NCI-H1417 treated with DMSO at 0.1 percent for 48 hours (cell line): ENCODE measurements at places on chromosomes 7 and 10.

GRCh38 chr10:43137717-43138020 lies 576 bp upstream of the CSGALNACT2 start:
- no peak for DNase-seq

DNA sequence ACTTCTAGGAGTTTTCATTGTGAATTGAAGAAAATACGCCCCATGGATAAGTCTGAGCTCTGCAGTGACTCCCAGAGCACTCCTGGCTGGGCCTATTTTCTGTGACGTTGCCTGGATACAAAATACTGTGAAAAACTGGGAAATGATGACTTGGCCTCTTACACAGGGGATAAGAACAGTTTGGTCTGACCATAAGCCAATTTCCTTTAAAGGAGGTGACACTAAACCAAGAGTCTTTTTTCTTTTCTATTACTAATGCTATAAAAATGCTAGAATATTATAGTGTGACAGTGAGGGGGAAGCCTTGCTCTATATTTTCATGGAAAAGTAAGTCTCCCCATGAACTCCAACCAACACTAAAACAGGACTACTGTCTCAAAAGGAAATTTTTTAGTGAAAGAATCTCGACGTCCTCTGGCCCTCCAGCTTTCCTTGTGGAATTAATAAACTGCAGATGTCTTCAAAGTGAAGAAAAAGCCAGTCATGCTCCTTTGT lies 45.5 kb downstream of the MYOF start:
- no peak for DNase-seq

- no peak for DNase-seq
These were observed 266.9 kb downstream of the TNS3 start for GRCh38 chr7:47314728-47315607.

DNA sequence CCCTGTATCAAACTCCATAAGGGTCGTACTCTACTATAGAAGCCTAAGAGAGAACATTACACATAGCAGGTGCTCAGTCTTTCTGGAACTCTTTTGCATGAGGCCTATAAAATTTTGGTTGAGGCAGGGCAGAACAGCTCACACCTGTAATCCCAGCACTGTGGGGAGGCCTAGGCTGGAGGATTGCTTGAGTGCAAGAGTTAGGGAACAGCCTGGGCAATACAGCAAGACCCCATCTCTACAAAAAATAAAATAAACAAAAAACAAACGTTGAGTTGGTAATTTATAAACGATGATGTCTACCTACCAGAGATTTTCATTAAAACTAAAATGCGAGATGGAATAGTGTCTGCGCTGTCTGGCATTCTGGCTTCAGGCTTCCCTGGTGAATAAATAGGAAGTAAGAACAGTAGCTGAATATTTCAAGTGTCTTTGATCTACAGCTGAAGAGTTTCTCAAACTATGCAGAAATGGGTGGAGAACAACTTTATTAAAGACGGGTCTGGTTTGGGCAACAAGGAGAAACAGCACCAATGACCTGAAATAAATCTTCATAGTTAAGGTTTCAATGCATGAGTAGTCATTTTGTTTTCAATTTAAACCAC lies 774 bp downstream of the PON2 start:
- DNase-seq: no peak

GRCh38 chr10:71735709-71736569 lies 16.4 kb upstream of the C10orf105 start:
- no peak for DNase-seq

- no peak for DNase-seq
These were observed 434.3 kb downstream of the MDFIC start for GRCh38 chr7:115356139-115356746.

DNA sequence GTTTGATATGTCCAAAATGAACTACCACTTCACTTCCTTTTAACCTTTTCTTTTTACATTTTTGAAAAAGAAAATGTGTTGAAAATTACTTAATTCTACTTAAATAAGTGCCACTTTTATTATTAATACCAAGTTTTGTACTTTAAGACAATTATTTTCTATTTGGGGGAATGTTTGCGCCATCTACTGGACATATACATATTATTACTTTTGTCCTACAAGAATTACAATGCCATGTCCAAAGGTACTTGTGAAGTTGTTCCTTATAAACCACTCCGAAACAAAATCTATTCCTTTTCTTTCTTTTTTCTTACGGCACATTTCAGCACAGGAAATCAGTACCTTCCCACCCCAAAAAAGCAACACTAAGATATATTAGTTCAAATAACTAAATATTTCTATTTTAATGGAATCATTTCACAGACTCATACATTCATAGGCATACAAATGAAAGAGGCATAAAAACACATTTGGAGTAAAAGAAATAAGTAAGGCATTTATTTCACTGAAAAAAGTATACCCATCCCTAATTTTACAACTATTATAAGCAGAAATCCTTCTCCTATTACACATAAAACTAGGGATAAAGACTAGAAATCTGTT lies 169.9 kb downstream of the RNF133 start:
- DNase-seq: peak; percentile 63

GRCh38 chr7:14747701-14748100 lies 154.8 kb downstream of the DGKB start:
- DNase-seq: no peak

DNA sequence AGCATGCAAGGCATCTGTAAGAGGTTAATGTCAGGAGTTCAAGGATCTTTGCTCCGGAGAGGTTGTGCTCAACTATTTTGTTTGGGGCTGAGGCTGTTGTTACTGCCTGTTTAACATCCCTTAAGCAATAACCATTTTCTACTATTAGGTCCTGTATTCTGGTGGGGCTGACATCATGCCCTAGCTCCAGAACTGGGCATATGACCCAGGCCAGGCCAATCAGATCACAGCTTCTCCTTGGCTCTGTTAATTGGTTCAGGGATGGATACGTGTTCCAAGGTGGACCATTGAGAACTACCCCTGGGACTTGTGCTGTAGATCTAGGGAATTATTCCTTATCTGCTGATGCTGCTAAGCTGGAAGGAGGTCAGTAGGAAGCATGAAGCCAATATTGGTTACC lies 67.0 kb downstream of the SYPL1 start:
- DNase-seq: no peak

- DNase-seq: peak; percentile 79
These were observed 86.1 kb upstream of the RNF32 start for GRCh38 chr7:156554488-156554887.

- no peak for DNase-seq
These were observed 19.1 kb downstream of the FAM3C start for GRCh38 chr7:121376979-121377378.

DNA sequence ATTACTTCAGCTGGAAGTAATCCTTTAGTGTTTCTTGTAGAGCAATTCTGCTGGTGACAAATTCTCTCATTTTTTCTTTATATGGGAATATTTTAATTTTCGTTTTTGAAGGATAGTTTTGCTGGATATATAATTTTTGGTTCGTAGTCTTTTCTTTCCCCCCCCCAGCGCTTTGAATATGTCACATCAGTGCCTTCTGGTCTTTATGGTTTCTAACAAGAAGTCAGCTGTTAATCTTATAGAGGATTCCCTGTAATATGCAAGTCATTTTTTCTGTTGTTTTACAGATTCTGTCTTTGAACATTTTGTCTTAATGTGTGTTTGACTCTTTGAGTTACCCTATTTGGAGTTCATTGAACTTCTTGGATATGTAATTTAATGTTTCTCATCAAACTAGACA lies 96.3 kb downstream of the SDK1 start:
- no peak for DNase-seq

DNA sequence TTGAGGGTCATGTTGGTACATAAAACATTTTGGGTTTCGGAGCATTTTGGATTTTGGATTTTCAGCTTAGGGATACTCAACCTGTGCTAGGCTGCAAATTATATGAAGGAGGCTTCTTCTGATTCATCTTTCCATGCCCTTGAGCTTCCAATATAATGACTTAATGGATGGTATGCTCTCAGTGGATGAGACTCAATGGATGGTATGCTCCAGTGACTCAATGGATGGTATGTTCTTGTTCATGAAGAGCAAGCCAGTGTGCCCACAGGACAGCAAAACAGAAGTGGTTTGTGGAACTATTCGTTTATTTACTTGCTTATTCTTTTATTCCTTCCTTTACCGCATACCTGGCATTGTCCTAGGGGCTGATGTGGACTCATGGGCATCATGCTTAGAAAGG lies 969.6 kb downstream of the LRMDA start:
- no peak for DNase-seq

DNA sequence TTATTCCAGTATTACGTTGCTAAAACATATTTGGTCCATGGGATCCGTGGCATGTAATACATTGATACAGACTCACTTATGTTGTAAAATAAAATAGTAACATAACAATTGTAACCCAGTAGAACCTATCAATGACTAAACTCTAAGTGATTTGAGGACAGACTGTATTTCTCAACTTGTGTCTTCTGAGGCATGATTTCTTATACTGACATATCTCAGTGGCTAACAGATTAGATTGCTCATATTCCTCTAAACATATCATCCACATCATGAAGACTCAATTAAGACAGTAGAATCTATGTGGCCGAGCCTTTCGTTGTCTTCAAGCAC lies 72.3 kb downstream of the CREB5 start:
- DNase-seq: no peak

DNA sequence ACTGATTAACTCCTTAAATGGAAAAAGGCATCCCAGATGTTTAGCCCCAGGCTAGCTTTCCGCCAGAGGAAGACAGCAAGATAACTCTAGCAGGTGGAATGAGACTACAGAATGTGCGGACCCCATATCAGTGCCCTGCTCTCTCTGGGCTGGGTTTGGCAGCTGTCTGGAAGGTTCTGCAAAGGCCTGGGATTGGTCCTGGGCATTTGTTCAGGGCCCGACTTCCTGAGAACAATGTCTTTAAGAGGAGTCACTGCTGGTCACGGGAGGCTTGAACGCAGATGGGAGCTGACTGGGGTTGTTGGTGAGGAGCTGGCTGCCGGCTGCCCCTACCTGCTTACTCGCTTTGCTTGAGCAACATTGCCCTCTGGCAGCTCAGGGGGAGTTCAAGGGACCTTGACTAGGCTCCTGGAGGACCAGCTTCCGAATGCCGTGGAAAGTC lies 130.6 kb upstream of the BTBD16 start:
- no peak for DNase-seq

GRCh38 chr7:108351729-108352131 lies 104.5 kb downstream of the NRCAM start:
- DNase-seq: peak; percentile 80

DNA sequence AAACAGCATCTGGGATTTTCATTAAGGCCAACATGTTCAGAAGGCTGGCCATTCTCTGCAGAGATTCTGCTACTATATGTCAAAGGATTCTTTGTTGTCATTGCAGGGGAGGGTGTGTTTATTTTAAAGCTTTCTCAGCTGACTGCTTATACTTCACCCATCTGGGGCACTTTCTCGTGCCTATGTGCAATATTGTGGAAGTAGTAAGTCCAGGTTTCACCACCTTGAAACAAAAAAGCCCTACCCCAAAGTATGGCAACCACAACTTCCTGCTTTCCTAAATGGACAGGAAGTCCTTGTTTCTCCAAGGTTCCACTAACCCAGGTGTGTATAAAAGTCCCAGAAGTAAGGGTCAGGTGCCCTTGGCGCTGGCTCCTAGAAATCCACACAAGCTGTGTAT lies 58.7 kb upstream of the COL1A2 start:
- DNase-seq: no peak

GRCh38 chr7:103605640-103606039 lies 159.6 kb upstream of the SLC26A5 start:
- peak; percentile 45 for DNase-seq

GRCh38 chr10:78458983-78459638 lies 425.4 kb downstream of the RPS24 start:
- DNase-seq: peak; percentile 27

DNA sequence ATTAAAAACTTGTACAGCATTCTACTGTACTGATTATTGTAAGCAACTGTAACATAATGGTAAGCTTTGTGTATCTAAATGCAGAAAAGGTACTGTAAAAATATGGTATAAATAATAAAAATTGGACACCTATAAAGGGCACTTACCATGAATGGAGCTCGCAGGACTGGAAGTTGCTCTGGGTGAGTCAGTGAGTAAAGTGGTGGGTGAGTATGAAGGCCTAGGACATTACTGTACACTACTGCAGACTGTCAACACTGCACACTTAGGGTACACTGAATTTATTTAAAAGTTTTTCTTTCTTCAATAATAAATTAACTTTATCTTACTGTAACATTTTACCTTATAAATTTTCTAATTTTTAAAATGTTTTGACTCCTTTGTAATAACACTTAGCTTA lies 118.6 kb upstream of the ASAH2 start:
- DNase-seq: no peak

DNA sequence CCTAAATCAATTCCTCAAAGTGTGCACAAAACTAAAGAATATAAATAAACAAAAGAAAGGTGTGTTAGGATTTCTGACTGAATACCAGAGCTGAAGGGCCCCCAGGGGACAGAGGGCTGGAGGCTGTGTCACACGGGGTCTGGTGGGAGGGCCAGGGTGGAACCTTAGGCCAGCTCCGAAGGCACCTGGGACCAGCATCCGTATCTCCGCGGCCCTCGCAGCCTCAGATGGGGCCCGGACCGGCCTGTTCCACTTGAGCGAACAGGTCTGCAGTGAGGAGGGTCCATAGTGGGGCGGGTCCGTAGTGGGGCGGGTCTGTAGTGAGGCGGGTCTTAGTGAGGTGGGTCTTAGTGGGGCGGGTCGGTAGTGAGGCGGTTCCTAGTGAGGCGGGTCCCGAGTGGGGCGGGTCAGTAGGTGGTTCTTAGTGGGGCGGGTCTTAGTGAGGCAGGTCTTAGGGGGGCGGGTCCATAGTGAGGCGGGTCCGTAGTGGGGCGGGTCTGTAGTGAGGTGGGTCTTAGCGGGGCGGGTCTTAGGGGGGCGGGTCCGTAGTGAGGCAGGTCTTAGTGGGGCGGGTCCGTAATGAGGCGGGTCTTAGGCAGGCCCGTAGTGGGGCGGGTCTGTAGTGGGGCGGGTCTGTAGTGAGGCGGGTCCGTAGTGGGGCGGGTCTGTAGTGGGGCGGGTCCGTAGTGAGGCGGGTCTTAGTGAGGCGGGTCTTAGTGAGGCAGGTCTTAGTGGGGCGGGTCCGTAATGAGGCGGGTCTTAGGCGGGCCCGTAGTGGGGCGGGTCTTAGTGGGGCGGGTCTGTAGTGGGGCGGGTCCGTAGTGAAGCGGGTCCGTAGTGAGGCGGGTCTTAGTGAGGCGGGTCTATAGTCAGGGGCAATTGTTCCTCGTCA lies 15.1 kb downstream of the GPR146 start:
- DNase-seq: no peak

DNA sequence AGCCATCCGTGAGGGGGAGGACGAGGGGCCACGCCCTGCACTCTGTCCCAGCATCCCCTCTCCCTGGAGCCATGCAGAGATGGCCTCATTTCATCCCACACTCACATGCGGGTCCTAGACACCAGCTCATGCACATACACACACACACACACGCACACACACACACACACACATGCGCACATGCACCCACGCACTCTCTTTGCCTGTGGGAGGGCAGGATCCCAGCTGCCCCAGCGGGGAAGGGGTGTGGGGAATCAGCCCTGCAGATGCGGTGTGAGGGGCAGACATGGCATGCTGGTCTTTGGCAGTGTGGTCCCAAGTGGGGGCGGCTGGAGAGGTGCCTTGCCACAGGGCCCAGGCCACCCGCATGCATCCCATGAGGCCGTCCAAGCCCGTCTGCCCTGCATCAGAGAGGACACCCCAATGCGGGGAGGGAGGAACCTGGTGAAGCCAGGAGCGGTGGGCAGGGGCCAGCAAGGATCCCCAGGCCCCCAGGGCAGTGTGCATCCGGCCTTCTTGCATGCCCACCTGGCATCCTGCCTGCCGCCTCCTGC lies 68.1 kb downstream of the LHPP start:
- DNase-seq: no peak
